ENCODE measurements at places on chromosomes 3 and 15. TPM values are rescaled to one million over a fixed set of nuclear protein-coding genes. Genes with fewer than 3 reads are reported as not detected.

GRCh38 chr15:56244038-56244810 is 545 bp upstream of the RFX7 start:
- peak; percentile 42 for DNase-seq

DNA sequence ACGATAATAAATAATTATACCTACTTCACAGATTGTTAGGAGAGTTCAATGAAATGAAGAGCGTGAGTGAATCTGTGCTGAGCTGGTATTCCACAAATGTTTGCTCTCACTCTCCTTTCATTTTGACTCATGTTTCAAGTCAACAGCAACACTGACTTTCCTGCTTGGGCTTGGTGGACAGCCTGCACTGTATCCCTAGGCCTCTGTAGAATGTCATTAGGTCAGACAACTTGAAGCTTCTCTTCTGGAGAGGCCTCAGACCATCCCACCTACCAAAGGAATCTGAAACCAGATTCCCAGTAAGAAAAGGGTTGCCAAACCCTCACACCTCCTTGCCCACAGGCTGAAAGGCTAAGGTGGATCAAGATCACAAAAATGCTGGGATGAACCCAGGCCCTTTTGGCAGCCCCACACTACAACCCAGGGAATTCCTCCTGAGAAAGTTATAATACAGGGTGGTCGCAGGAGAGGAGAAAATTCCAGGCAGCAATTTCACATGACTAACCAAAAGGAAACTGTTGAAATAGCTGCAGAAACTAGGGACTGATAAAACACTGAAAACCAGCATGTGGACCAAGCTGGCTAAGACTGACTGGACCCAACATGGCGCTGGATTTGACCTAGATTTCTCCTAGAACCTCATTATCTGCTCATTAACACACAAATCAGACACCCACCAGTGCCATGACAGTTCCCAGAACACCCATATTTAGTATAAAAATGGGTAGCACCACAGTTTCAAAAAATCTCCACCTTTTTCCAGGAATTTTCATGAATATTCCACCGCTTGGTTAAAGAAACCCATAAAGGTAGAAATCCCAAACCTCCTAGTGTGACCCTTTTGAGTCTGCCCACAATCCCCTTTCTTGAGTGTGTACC is 57.0 kb upstream of the ZNF148 start:
- DNase-seq: no peak

DNA sequence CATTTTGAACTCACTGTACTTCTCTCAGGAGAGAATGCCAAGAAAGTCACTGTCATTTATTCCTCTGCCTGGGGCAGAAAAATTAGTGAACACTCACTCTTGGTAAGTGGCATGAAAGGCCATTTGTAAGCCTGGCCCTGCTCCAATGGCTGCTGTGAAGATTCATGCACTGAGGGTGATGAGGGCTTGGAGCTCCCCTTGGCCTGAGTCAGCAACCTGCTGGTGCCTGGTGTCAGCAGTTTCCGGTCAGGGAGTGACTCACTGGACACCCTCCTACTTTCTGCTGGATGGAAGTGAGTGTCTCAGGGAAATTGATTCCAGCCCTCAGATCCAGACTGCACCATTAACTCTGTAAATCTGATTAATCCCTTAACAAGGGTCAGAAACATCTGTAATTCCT is 37.6 kb downstream of the TRA2B start:
- DNase-seq: no peak

Gene MCTP2
- total RNA-seq: 1.2 TPM

DNA sequence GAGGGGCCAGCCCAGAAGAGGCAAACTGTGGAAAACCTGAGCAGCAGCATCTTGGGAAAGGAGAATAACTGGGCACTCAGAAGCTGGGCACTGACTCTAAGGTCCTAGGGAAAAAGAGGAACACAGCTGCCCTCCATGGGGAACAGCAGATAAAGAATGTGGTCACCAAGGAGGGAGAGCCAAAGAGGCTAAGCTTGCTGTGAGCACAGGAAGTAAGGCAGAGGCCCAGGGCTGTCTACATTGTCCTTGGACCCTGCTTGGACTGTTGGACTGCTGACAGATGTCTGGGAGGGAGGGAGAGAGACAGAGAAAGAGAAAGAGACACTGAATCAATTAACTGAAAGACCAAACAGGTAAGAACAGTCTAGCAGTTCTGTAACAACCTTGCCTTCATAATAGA is 4.5 kb upstream of the MNS1 start:
- no peak for DNase-seq

DNA sequence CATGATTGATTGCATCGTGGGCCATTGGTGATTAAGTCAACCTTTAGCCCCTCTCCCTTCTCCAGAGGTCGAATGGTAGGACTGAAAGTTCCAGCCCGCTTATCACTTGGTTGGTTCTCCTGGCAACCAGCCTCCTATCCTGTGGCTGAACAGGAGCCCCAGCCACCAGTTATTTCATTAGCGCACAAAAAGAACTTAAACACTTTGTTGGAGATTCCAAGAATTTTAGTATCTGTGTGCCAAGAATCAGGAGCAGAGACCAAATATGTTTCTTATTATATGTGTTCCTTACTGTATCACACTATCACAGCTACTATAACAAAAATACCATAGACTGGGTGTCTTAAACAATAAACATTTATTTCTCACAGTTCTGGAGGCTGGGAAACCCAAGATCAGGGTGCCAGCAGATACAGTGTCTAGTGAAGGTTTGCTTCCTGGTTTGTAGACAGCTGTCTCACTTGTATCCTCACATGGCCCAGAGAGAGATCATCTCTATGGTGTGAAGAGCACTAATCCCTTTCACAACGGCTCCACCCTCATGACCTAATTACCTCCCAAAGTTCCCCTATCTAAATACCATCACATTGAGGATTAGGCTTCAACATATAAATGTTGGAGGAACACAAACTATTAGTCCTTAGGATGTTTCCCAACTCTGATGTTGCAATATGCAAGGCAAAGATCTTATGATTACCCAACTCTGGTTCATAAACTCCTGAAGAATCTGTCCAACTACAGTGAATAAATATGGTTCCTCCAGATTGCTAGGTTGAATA is 30.5 kb upstream of the APH1B start:
- no peak for DNase-seq

- DNase-seq: no peak
Measured at GRCh38 chr3:138549179-138549977, 44.7 kb downstream of the CEP70 start.

Gene ATP13A4
- total RNA-seq: 0.11 TPM

Gene PIGZ
- 2.2 TPM for total RNA-seq

- DNase-seq: no peak
Measured at GRCh38 chr3:105821433-105821832, 47.4 kb downstream of the CBLB start.

Gene ITIH1
- total RNA-seq: not detected

Gene CELSR3
- 0.16 TPM for total RNA-seq

Gene PHLDB2
- 122 TPM for total RNA-seq

GRCh38 chr15:88655103-88655553 is 16.3 kb downstream of the ISG20 start:
- DNase-seq: no peak

- no peak for DNase-seq
Measured at GRCh38 chr15:69390575-69390974, 23.6 kb upstream of the KIF23 start.

Gene C2CD4B
- 1.5 TPM for total RNA-seq

GRCh38 chr15:56217341-56217740 is 26.3 kb downstream of the RFX7 start:
- no peak for DNase-seq

DNA sequence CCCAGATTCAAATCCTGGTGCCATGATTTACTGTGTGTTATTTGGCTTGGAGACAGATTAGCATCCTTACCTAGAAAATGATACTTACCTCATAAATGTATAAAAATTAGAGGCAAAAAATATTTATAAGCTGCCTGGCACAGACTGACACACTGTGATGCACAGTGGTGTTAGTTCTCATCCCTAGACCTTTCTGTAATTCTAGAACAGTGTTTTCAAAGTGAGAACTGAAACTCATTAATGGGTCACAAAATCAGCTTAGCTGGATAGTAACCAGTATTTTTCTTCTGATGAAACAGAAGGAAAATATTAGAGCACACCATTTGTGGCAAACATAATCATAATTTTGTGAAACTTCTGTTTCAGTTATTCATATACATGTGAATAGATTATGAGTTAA is 17.9 kb upstream of the MTHFS start:
- DNase-seq: no peak

DNA sequence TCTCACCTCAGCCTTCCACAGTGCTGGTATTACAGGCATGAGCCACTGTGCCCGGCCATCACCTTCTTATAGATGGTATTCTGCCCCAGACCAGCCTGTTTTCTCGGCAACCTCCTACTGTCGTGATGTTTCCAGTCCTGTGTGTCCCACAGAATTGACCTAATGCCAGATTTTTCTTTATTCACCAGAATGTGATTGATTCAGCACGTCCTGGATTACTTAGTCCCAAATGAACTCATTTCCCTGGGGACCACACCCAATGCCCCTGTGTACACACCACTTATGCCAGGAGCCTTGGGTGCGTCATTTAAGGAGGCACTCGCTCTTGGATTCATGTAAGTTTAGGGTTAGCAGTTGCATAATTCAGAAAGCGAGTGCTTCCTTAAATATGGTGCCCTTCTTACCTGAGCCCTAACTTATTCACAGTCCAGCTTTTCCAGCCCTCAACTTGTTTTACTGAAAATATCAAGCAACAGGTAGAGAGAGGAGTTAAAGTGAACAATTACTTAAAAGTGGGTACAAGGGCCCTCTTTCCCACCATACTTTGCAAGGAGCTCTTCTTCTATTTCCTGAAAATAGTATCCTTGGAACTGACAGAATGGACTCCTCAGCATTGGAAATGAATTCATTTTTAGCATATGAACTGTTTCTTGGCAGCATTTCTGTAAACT is 64.6 kb upstream of the UBE2E1 start:
- no peak for DNase-seq

DNA sequence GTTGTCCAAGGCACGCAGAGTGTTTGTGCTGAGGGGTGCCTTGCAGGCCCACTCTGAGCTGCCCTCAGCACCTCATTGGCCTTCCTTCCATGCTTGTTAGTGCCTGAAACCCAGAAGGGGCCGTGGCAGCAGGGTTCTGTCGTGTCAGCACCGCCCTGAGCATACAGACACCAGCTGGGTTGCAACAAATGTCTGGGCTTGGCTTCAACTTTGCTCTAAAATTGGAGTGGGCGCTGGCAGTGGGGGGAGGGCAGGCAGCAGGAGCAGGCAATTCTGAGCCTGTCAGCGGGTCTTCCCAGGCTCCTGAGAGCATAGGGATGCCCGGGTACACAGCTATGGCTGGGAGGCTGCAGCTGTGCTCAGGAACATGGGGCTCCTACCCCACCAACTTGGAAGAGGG is 464.3 kb downstream of the EPHA3 start:
- DNase-seq: peak; percentile 46

Gene P2RY14
- total RNA-seq: 3.6 TPM

Gene SUSD5
- 2.4 TPM for total RNA-seq

DNA sequence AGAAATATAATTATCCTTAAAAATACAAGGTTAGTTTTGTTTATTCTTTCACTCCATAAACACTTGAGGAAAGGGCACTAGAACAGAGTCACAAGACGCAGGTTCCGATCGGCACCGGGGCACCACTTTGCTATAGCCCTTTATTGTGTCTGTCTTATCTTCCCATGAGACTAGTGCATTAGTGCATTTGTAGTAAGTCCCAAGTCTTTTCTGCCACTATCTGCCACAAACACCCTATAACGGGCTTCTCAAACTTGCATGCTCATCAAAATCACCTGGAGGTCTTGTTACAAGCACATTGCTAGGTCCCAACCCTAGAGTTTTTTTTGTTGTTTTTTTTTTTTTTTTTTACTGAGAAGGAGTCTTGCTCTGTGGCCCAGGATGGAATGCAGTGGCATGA is 213.1 kb downstream of the FOXP1 start:
- DNase-seq: no peak
